A549 treated with Mapracorat at 1 μM for 4 hours (cell line): ENCODE measurements at places on chromosomes 2 and 18. TPM values are rescaled to one million over a fixed set of nuclear protein-coding genes. Genes with fewer than 3 reads are reported as not detected.

The NABP1 gene
- total RNA-seq = 10.6 to 17.6 TPM (median 12.7 TPM) in 5 replicates

The IL1F10 gene
- total RNA-seq = not detected in 5 replicates

The SGO2 gene
- 11.2 to 13.7 TPM (median 12.8 TPM) in 5 replicates for total RNA-seq

The TACR1 gene
- 0.05 to 0.06 TPM (median 0.06 TPM) in 3 of 5 replicates, not detected in the others for total RNA-seq

The FAM228B gene
- total RNA-seq = 1.1 to 4.1 TPM (median 3.6 TPM) in 5 replicates

The ANKRD44 gene
- 1.2 to 3.3 TPM (median 2.7 TPM) in 5 replicates for total RNA-seq

The SLC11A1 gene
- 0.11 to 0.26 TPM (median 0.15 TPM) in 5 replicates for total RNA-seq

The TEKT4 gene
- not detected in 5 replicates for total RNA-seq

The SCN7A gene
- not detected in 5 replicates for total RNA-seq

The NFU1 gene
- 41.1 to 47.3 TPM (median 45.4 TPM) in 5 replicates for total RNA-seq

The CCBE1 gene
- 7.3 to 16.3 TPM (median 13.3 TPM) in 5 replicates for total RNA-seq

The SAG gene
- total RNA-seq = not detected in 5 replicates

The NT5DC4 gene
- not detected in 5 replicates for total RNA-seq

The CRACDL gene
- total RNA-seq = 2.5 to 3.8 TPM (median 2.8 TPM) in 5 replicates

The GPR35 gene
- 0.50 to 1.1 TPM (median 0.67 TPM) in 5 replicates for total RNA-seq

The CCDC148 gene
- total RNA-seq = 0.30 to 0.46 TPM (median 0.37 TPM) in 5 replicates

The ZNF385B gene
- not detected in 5 replicates for total RNA-seq

The KCNJ13 gene
- total RNA-seq = not detected in 5 replicates

The NAT8 gene
- not detected in 5 replicates for total RNA-seq

The SLC16A14 gene
- total RNA-seq = 0.64 to 1.2 TPM (median 0.88 TPM) in 5 replicates

The MC2R gene
- total RNA-seq = not detected in 5 replicates

The KCNG2 gene
- not detected in 5 replicates for total RNA-seq

The STPG4 gene
- total RNA-seq = not detected in 5 replicates

The PRSS56 gene
- 0.07 to 0.21 TPM (median 0.12 TPM) in 5 replicates for total RNA-seq

The TMEM17 gene
- 3.6 to 4.8 TPM (median 4.5 TPM) in 5 replicates for total RNA-seq

The IL36RN gene
- total RNA-seq = 0.07 to 0.21 TPM in 2 of 5 replicates, not detected in the others

The SLC4A5 gene
- 0.07 to 0.41 TPM (median 0.36 TPM) in 5 replicates for total RNA-seq

The DLX1 gene
- 3.2 to 4.0 TPM (median 3.2 TPM) in 5 replicates for total RNA-seq

The RESP18 gene
- not detected in 5 replicates for total RNA-seq

The MYL12B gene
- 392 to 407 TPM (median 402 TPM) in 5 replicates for total RNA-seq

The ZC3H6 gene
- 0.24 to 0.69 TPM (median 0.44 TPM) in 5 replicates for total RNA-seq

The OXER1 gene
- total RNA-seq = not detected in 5 replicates

The CPO gene
- total RNA-seq = 0.11 to 0.13 TPM in 2 of 5 replicates, not detected in the others

The TP53I3 gene
- 243 to 290 TPM (median 270 TPM) in 5 replicates for total RNA-seq

The IMPACT gene
- total RNA-seq = 10.3 to 15.1 TPM (median 12.5 TPM) in 5 replicates

The CHRNA1 gene
- total RNA-seq = not detected in 5 replicates

The GAREM2 gene
- 5.6 to 10.1 TPM (median 6.8 TPM) in 5 replicates for total RNA-seq

The DNAJC5G gene
- total RNA-seq = not detected in 5 replicates

The CREG2 gene
- 6.8 to 13.4 TPM (median 11.9 TPM) in 5 replicates for total RNA-seq

The NR4A2 gene
- 1.4 to 3.0 TPM (median 2.1 TPM) in 5 replicates for total RNA-seq

The SULT1C3 gene
- total RNA-seq = not detected in 5 replicates

The ZNF521 gene
- not detected in 5 replicates for total RNA-seq

The SCTR gene
- total RNA-seq = not detected in 5 replicates

The CD302 gene
- 2.0 to 2.4 TPM (median 2.1 TPM) in 5 replicates for total RNA-seq

The ECEL1 gene
- total RNA-seq = 0.08 to 0.41 TPM (median 0.19 TPM) in 5 replicates

The BOLL gene
- not detected in 5 replicates for total RNA-seq

The GKN1 gene
- total RNA-seq = 0.30 to 1.00 TPM (median 0.56 TPM) in 5 replicates

The NPHP1 gene
- total RNA-seq = 7.3 to 8.6 TPM (median 8.1 TPM) in 5 replicates

The CIB4 gene
- 0.31 to 0.38 TPM (median 0.35 TPM) in 3 of 5 replicates, not detected in the others for total RNA-seq

The FBLN7 gene
- 0.13 to 0.73 TPM (median 0.58 TPM) in 5 replicates for total RNA-seq

The TTC31 gene
- total RNA-seq = 15.7 to 17.7 TPM (median 16.1 TPM) in 5 replicates

The ALPP gene
- total RNA-seq = 5.1 to 7.2 TPM (median 6.8 TPM) in 5 replicates

The DUSP2 gene
- 0.41 to 0.67 TPM (median 0.44 TPM) in 5 replicates for total RNA-seq

The PKDCC gene
- total RNA-seq = 19.0 to 22.8 TPM (median 21.8 TPM) in 5 replicates

The GYPC gene
- total RNA-seq = not detected in 5 replicates

The RNF181 gene
- 186 to 196 TPM (median 192 TPM) in 5 replicates for total RNA-seq

The ZNG1B gene
- 38.2 to 43.7 TPM (median 41.1 TPM) in 5 replicates for total RNA-seq
